ENCODE measurements at places on chromosomes 7 and 10.

GRCh38 chr10:7788639-7789286 lies 786 bp downstream of the ATP5F1C start:
- DNase-seq: no peak

DNA sequence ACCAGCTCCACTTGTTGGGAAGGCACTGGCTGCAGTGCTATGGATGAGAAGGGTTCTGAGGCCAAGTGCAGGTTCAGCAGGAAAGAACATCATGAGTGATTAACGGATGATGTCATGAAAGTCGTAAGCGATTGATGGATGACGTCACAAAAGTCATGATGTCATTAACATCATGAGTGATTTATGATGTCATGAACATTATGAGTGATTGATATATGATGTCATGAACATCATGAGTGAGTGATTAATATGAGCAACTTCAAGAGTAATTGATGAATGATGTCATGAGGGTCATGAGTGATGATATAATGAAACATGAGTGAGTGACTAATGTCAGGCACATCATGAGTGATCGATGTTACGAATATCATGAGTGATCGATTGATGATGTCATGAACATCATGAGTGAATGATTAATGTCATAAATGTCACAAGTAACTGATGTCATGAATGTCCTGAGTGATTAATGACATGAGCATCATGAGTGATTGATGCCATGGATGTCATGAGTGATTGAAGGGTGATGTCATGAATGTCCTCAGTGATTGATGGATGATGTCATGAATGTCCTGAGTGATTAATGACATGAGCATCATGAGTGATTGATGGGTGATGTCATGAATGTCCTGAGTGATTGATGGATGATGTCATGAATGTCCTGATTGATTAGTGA lies 185.6 kb downstream of the PAXIP1 start:
- DNase-seq: no peak

DNA sequence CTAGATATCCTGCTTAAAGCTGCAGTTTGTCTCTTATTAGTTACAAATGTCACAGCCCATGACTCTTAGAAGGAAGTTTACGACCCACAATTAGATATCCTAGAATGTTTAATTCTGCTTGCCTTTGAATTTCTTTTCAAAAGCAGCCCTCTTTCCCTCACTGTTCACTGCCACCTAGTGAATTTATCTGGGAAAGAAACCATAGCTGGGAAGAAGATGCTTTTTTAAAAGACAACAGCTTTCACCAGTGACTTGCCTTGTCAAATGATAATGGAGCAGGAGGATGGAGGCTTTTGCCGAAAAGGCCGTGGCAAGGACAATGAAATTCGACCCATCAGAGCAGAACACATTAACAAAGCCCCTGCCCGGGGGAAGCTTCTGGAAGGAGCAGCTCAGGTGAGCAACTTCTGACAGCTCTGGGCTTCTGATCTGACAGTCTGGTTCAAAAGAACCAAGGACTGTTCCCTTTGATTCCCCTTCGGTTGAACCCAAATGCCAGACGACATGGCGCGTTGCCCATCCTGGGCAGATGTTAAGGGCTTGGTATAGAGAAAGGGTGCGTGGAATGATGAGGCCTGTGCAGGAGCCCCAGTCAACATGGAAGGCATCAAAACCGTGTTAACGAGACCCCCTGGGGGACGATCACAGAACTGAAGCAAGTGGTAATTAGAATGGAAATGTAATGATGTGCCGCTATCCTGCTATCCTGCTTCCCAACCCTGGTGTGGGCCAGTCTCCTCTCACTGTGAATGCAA lies 236.8 kb downstream of the FRMD4A start:
- DNase-seq: no peak

DNA sequence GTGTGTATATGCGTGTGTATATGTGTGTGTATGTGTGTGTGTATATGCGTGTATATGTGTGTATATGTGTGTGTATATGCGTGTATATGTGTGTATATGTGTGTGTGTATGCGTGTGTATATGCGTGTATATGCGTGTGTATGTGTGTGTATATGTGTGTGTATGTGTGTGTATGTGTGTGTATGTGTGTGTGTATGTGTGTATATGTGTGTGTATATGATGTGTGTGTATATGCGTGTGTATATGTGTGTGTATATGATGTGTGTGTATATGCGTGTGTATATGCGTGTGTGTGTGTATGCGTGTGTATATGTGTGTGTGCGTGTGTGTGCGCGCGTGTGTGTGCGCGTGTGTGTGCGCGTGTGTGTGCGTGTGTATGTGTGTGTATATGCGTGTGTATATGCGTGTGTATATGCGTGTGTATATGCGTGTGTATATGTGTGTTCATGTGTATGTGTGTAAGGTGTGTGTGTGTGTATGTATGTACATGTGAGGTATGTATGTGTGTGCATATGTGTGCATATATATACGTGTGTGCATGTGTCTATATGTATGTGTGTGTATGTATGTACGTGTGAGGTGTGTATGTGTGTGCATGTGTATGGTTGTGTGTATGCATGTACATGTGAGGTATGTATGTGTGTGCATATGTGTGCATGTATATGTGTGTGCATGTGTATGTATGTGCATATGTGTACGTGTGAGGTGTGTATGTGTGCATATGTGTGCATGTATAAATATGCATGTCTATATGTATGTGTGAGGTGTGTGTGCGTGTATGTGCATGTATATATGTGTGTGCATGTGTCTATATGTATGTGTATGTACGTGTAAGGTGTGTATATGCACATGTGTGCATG lies 6.0 kb downstream of the UCN3 start:
- no peak for DNase-seq
